Natural killer cell treated with Interleukin-12 subunit alpha and Interleukin-12 subunit beta and Interleukin-15 and Interleukin-18, amount 100 ng/mL, for 72 hours (primary cell): ENCODE measurements at places on chromosomes 2 and 18.

DNA sequence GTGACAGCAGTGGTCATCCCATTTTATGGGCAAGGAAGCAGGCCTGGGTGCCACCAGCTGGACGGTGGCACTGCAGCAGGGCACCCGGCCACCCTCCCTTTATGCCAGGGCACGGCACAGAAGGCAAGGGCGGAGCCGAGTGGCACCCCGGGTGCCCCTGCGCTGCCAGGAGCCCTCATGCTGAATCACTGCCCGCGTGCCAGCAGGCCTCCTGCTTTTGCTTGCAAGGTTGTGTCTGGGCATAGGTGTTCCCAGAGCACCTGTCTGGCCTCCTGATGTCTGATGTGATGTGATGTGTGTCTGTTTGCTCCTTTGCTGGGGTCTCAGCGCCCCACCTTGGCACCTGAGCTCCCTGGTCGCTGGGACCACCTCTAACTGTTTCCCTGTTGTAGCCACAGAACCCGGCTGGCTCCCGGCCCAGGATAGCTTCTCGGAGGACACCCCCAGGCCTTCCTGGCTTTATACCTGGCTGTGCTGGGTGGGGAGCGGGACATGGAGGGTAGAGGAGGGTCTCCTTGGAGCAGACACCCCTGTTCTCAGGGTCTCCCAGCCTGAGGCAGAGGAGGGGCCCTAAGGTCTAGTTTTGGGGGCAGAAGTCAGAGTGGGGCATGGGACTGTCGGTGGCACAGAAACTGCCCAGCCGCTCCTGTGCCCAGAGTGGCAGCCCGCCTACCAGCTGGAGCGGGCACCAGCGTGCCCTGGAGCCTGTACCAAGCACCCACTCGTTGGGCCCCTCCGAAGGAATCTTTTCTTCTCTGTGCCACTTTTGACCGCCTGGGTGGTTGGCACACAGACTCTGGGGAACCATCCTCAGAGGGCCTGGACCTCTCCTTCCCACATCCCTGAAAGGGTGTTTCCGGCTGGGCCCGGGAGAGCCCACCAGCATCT, 3.6 kb downstream of the GPC1 start:
- H3K27ac ChIP-seq = no peak overlapping the region
- no peaks in the 10 kb centered on the region for H3K27me3 ChIP-seq
- no peak overlapping the region for H3K4me3 ChIP-seq
- DNase-seq = no peak
- peaks cover 7% of the 10 kb centered on the region for H3K4me1 ChIP-seq

GRCh38 chr2:10454505-10454904, 6.4 kb upstream of the ODC1 start:
- no peak overlapping the region for H3K27ac ChIP-seq
- no peaks in the 10 kb centered on the region for H3K36me3 ChIP-seq
- no peaks in the 10 kb centered on the region for H3K4me1 ChIP-seq
- H3K4me3 ChIP-seq = no peak overlapping the region
- DNase-seq = no peak

GRCh38 chr2:136323195-136323594, 205.2 kb upstream of the CXCR4 start:
- H3K27me3 ChIP-seq = peaks cover 2% of the 10 kb centered on the region
- peaks cover 22% of the 10 kb centered on the region for H3K4me1 ChIP-seq
- H3K4me3 ChIP-seq = no peak overlapping the region
- no peak for DNase-seq
- H3K36me3 ChIP-seq = no peaks in the 10 kb centered on the region

GRCh38 chr18:24672165-24672941, 211.9 kb downstream of the HRH4 start:
- no peaks in the 10 kb centered on the region for H3K4me1 ChIP-seq
- no peak for DNase-seq
- peaks cover 50% of the 10 kb centered on the region for H3K27me3 ChIP-seq
- no peak overlapping the region for H3K27ac ChIP-seq
- H3K4me3 ChIP-seq = no peak overlapping the region

DNA sequence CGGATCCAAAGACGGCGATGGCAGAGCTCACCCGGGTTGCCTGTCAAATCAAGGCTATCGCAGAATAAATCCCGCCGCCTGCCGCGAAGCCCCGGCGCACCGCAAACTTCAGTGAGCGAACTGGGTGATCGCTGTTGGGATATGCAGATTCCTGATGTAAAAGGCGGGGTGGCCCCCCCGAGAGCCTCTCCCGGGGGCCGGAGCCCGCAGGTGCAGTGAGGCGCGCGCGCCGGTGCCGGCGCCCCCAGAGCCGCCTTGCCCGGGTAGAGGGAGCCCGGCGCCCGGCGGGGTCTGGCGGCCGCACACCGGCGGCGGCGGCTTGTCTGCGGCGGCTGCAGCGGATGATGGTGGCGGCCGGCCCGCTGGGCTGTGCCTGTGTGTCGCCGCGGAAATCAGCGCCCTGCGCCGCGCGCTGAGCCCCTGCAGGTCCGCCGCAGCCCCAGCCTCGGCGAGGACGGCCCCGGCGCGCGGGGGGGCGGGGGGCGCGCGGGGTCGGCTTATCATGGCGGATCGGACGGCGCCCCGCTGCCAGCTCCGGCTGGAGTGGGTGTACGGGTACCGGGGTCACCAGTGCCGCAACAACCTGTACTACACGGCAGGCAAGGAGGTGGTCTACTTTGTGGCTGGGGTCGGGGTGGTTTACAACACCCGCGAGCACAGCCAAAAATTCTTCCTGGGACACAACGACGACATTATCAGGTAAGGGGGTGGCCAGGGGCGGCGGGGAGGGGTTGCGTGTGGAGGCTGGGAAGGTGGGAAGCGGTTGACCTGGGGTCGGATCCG, 1.3 kb downstream of the EML6 start:
- peaks cover 31% of the 10 kb centered on the region for H3K27me3 ChIP-seq
- H3K27ac ChIP-seq = no peak overlapping the region
- peak overlapping the region; percentile 94 for H3K4me3 ChIP-seq
- no peak for DNase-seq
- H3K36me3 ChIP-seq = no peaks in the 10 kb centered on the region

DNA sequence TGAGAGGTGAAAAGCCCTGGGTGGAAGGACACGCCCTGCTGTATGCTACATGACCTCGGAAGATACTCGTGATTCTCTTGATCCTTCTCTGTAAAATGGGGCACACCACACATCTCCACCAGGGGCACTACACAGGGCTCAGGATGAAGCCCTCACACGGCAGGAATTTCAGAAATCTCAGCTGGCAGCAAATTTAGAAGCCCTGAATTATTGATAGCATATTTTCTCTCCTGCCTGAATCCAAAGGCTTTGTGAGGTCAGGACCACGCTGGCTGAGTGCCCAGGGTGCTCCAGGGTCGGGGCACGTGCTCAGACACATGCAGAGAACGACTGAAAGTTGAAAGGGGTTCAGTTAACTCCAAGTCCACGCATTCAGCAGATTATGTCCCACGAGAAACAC, 42.1 kb upstream of the GALR1 start:
- H3K4me3 ChIP-seq = peak overlapping the region; percentile 56
- peaks cover 43% of the 10 kb centered on the region for H3K4me1 ChIP-seq
- peak overlapping the region; percentile 73 for H3K27ac ChIP-seq
- H3K27me3 ChIP-seq = no peaks in the 10 kb centered on the region
- no peak for DNase-seq

DNA sequence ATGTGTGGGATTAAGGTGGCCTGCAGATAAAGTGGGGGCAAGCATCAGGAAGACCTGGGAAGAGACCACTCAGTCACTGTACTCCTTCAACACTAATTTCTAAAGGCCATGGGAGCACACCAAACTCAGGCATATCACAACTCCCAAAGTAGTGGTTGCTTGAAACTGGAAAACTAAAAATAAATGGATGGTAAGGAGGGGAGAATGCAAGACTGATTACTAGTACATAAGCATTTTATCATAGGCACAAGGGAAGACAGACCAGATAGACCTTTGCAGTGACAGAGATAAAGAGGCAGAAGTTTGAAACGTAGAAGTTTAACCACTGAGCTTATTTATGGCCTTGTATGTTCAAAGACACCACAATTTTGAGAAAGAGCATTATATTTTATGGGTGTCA, 1098.1 kb upstream of the CELF4 start:
- no peak overlapping the region for H3K27ac ChIP-seq
- no peak overlapping the region for H3K4me3 ChIP-seq
- no peaks in the 10 kb centered on the region for H3K4me1 ChIP-seq
- no peak for DNase-seq

- peaks cover 14% of the 10 kb centered on the region for H3K36me3 ChIP-seq
- no peaks in the 10 kb centered on the region for H3K27me3 ChIP-seq
- no peak for DNase-seq
Measured at GRCh38 chr2:196925768-196926561, 542 bp downstream of the PGAP1 start.

- H3K27ac ChIP-seq = no peak overlapping the region
- no peaks in the 10 kb centered on the region for H3K36me3 ChIP-seq
- DNase-seq = no peak
- no peaks in the 10 kb centered on the region for H3K27me3 ChIP-seq
- H3K4me3 ChIP-seq = no peak overlapping the region
- no peaks in the 10 kb centered on the region for H3K4me1 ChIP-seq
Measured at GRCh38 chr2:186477790-186478189, 8.3 kb upstream of the ZC3H15 start.

GRCh38 chr2:27627963-27628766, 647 bp downstream of the CCDC121 start:
- H3K4me1 ChIP-seq = peaks cover 12% of the 10 kb centered on the region
- H3K27me3 ChIP-seq = no peaks in the 10 kb centered on the region
- H3K27ac ChIP-seq = no peak overlapping the region
- no peak for DNase-seq
- H3K4me3 ChIP-seq = no peak overlapping the region
- H3K36me3 ChIP-seq = peaks cover 15% of the 10 kb centered on the region

DNA sequence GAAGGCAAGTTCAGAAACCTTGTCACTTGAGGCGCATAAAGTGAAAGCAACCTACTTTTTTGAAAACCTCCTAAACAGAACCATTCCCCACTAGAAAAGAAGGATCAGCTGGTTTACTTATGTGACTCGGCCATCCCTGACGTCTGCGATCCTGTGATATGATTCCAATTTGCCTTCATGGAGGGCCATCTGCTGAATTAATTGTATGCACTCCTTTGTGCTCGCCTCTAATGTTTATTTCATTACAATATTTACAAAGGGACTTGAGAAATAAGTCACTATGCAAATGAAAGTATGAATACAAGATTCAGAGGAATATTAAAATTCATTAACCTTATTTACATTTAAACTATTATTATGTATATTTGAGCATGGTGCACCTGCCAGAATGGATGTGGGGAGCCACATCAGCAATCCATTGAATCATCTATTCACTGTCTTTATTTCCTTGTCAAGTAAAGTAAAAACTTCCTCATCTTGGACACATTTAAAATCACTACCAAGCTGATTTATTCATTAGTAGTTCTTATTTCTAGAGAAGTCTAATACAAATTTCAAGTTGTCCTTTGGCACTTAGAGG, 96.5 kb downstream of the RBM43 start:
- peaks cover 31% of the 10 kb centered on the region for H3K27me3 ChIP-seq
- no peaks in the 10 kb centered on the region for H3K36me3 ChIP-seq

- H3K36me3 ChIP-seq = no peaks in the 10 kb centered on the region
- H3K27ac ChIP-seq = no peak overlapping the region
- no peak overlapping the region for H3K4me3 ChIP-seq
- H3K4me1 ChIP-seq = peaks cover 10% of the 10 kb centered on the region
Measured at GRCh38 chr18:49725809-49726674, 87.3 kb downstream of the ACAA2 start.

DNA sequence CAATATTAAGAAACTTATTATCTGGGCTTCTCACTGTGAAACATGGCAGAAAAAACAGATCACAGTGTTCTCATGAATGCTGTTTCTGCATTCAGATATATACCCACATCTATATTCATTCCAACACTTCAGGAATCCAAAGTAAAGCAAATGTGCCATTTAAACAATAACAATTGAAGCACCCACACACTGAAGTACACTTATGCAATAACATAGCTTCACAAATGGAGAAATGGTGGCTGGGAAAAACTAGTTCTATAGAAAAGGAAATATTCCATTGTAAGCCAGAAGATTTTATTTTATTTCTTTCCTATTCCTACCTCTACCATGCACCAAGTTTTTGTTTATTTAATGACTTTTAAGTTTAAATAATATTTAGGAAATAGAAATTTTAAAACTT, 111.9 kb downstream of the DPP4 start:
- H3K4me3 ChIP-seq = no peak overlapping the region
- H3K27ac ChIP-seq = peak overlapping the region; percentile 57
- peaks cover 45% of the 10 kb centered on the region for H3K4me1 ChIP-seq
- H3K36me3 ChIP-seq = peaks cover 30% of the 10 kb centered on the region
- DNase-seq = no peak
- H3K27me3 ChIP-seq = no peaks in the 10 kb centered on the region

DNA sequence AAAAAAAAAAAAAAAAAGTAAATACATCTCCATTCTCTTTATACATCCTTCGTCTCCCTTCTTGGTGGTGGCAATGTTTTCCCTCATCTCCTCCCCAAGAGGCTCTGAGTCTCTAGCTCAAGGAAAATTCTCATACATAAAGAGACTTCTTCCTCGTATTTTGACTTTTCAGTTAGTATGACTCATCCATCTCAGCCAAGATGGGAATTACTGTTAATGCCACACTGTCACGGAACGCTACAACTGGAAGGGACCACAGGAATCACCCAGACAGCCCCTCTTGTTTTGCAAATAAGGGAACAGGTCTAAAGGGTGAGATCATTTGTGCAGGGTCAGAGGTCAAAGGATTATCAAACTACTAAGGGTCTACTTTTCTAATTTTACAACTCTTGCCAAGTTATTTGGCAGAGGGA, 19.5 kb downstream of the NFE2L2 start:
- no peaks in the 10 kb centered on the region for H3K27me3 ChIP-seq
- peaks cover 6% of the 10 kb centered on the region for H3K36me3 ChIP-seq
- peak overlapping the region; percentile 14 for H3K4me3 ChIP-seq
- peak overlapping the region; percentile 18 for H3K27ac ChIP-seq

GRCh38 chr2:45008296-45009129, 739 bp downstream of the SIX2 start:
- peak; percentile 34 for DNase-seq
- peaks cover 6% of the 10 kb centered on the region for H3K4me1 ChIP-seq
- H3K27ac ChIP-seq = no peak overlapping the region
- no peaks in the 10 kb centered on the region for H3K36me3 ChIP-seq
- peaks cover 49% of the 10 kb centered on the region for H3K27me3 ChIP-seq
- peak overlapping the region; percentile 39 for H3K4me3 ChIP-seq

GRCh38 chr18:70082430-70082829, 123.1 kb downstream of the RTTN start:
- DNase-seq = no peak
- peaks cover 13% of the 10 kb centered on the region for H3K36me3 ChIP-seq
- H3K4me1 ChIP-seq = peaks cover 8% of the 10 kb centered on the region

DNA sequence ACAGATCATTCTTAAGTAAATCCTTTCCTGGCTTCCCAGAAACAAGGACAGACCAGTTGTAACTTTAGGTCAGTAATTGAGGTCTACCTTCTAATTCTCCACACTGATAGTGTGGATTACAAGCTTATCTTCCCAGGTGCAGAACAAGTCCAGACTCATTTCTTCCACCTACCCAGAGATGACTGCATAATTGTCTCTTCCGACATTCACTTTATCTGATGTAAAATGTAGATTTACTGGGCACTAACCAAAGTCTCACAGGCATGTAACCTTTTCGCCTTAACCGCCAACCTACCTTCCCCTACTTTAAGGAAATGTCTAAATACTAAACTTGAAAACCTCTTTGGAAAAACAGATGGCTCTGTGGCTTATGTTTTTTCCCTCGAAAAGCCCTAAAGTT, 96.2 kb downstream of the NCK2 start:
- H3K36me3 ChIP-seq = peaks cover 10% of the 10 kb centered on the region
- H3K4me3 ChIP-seq = no peak overlapping the region
- H3K27ac ChIP-seq = peak overlapping the region; percentile 1

GRCh38 chr2:47899915-47900816, 6.1 kb downstream of the FBXO11 start:
- H3K27ac ChIP-seq = peak overlapping the region; percentile 36
- peaks cover 54% of the 10 kb centered on the region for H3K4me1 ChIP-seq
- DNase-seq = no peak
- H3K36me3 ChIP-seq = peaks cover 6% of the 10 kb centered on the region
- H3K4me3 ChIP-seq = no peak overlapping the region
- H3K27me3 ChIP-seq = no peaks in the 10 kb centered on the region
